ENCODE measurements at places on chromosomes 1 and 21.

DNA sequence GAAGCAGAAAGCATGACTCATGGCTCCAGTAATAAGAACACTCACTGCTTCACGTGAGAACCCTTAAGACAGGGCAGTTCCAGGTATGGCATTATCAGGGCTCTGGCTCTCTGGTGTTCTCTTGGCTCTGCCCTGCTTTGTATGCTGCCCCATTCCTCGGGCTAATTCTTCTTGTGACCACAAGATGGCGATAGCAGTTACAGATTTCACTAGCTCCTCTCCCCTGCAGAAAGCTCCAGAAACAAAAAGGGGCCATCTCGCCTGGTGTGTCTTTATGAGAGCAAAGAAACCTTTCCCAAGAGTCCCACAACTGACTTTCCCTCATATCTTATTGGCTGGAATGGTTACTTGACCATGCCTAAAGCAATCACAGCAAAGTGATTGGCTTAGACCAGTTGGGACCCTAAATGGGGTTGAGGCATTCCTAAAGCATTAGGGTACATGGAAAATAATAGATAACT, 60.1 kb downstream of the F3 start:
- DNase-seq = peak; percentile 41

GRCh38 chr1:22780696-22781095, 70.1 kb downstream of the EPHB2 start:
- DNase-seq = no peak

DNA sequence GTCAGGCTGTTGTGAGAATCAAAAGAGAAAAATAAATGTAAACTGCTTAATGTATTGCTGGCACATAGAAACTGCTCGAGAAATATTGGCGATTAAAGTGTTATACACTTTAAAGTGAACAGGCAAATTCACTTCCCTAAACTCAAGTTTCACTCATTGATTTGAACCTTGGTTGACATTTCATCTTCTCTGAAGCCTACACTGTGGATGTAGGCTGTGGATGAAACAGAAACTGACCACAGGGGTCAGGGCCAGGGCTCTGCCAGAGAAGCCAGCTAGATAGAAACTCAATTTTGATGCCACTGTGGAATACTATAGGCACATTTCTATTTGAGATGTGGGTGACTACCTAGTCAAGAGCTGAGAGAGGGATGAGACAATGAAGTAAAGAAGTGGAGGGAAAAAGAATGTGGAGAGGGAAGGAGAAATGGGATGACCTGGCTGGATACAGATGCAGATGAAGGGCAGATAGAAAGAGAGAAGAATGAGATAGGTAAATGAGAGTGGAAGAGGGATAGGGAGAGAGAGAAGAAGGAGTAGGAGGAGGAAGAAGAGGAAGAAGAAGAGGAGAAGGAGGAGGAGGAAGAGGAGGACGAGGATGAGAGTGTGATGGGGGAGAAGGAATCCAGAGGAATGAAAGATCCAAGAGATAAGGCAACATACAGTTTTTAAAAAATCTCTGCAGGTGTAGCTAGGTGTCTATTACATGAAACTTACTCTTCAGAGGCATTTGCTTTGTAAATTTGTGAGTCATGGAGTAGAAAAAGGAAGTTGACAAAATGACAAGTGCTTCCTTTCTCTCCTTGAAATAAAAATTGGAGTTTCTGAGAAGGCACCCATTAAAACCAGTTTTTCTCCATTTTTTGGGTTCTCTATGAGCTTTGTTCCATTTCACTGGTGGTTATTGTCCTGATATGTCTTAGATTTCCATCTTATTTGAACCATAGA, 17.4 kb upstream of the CD1D start:
- no peak for DNase-seq

DNA sequence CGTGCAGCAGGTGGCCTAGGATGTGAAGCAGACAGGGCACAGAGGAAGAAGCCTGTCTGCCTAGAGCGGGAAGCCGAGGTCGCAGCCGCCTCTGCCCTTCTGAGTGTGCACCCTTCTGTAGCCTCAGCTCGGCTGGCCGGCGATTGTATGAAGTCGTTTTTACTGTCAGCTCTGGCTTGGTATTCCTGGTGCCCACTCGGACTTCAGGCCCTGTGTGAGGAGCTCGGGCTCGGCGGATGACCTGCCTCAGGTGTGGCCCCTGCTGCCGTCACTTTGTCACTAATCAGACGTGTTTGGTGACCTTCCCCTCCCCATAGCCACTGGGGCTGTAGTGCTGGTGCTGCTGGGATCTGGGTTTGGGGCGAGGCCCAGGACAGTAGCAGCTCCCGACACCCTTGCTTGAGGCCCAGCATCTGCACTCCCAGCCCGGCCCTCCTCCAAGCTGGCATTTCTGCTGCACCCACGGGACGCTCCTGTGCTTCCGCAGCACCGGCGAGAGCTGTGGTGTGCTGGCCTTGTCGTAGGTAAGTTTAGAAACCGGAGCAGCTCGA, 18.1 kb downstream of the SLX9 start:
- no peak for DNase-seq

- no peak for DNase-seq
Measured at GRCh38 chr1:170604065-170604464, 59.9 kb upstream of the PRRX1 start.

DNA sequence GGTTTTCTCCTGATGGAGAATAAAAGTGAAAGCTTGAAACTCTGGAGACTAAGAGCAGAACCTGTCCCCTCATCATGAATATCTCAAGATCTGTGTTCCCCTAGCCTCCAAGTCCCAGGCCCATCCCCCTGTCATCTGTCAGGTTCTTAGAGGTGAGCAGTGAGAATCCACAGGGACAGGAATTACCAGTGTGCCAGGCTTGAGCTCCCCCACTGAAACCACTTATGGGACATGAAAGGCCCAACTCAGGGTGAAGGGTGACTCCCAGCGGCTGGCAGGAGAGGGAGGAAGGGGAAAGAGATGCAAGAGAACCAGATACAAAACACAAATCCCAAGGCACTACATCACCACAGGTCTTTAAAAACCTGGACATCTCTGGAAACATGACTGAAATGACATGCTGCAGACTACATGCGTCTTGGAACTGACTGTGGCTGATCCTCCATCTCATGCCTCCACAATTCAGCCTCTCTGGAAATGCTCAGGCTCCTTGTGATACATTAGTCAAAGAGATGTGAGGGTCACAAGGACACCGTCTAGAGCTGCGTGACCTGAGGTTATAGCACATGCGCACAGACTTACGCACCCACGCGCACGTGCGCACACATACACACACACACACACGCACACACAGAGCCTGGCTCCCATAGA, 6.8 kb upstream of the LY9 start:
- DNase-seq = no peak

DNA sequence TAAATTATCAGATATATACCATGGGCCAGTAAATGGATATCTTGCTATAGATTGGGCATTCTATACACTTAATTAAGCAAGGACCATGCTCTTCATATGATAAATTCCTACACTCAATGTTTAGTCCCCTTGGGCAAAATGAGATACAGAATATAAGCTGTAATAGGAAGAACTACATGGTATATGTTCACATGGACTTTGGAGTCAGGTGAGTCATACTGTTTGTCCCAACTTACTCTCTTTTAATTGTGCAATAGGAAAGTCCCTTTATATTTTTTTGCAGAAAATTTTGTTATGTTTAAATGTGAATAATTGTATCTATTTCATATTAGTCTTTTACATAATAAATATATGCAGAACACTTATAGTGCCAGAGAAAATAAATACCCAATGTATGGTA, 820.2 kb upstream of the ADAMTS5 start:
- no peak for DNase-seq

DNA sequence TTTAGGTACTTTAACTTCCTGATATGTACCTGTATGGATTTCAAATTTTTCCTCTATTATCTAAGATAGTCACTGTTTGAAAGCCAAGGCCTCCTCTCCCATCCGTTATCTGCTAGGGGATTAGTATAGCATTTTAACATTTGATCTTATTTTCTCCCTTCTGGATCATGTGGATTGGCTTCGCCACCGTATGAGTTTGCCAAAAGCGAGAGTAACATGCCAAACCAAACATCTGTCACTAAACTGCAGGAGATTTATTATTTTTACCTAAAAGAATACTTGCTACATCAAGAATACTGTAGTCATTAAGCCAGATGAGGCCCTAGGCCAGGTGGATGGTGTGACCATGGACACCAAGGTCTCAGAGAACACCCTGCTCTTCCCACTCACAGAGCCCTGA, 28.5 kb upstream of the EEIG2 start:
- DNase-seq = no peak

GRCh38 chr1:187078321-187078720, 249.6 kb downstream of the PLA2G4A start:
- DNase-seq = no peak
